ENCODE measurements at places on chromosomes 11 and 22. TPM values are rescaled to one million over a fixed set of nuclear protein-coding genes. Genes with fewer than 3 reads are reported as not detected.

AQP11 gene
- 0.34 TPM for total RNA-seq

IL18 gene
- 20.0 TPM for total RNA-seq

GVQW3 gene
- 2.4 TPM for total RNA-seq

B4GALNT4 gene
- 3.3 TPM for total RNA-seq
